ENCODE measurements at places on chromosomes 11 and 22.

DNA sequence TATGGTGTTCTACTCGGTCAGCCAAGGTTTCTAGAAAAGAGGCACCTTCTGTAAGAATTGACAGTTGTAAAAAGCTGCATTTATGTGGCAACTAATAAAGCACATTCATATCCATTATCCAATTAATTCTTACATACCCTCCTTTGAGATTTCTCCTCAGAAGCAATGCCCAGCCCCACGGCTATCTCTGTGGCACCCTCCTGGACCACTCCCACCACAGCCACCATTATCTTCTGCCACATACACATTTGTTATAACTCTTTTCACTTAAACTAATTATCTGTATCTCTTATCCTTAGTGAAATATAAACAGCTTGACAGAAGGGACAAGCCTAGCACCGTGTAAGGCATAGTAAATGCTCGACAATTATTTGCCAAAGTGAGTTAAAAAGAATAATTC is 48.5 kb downstream of the PAK1 start:
- DNase-seq, result no peak

- no peak for DNase-seq
Observed at GRCh38 chr11:118988280-118988679, 9.7 kb upstream of the CENATAC start.

DNA sequence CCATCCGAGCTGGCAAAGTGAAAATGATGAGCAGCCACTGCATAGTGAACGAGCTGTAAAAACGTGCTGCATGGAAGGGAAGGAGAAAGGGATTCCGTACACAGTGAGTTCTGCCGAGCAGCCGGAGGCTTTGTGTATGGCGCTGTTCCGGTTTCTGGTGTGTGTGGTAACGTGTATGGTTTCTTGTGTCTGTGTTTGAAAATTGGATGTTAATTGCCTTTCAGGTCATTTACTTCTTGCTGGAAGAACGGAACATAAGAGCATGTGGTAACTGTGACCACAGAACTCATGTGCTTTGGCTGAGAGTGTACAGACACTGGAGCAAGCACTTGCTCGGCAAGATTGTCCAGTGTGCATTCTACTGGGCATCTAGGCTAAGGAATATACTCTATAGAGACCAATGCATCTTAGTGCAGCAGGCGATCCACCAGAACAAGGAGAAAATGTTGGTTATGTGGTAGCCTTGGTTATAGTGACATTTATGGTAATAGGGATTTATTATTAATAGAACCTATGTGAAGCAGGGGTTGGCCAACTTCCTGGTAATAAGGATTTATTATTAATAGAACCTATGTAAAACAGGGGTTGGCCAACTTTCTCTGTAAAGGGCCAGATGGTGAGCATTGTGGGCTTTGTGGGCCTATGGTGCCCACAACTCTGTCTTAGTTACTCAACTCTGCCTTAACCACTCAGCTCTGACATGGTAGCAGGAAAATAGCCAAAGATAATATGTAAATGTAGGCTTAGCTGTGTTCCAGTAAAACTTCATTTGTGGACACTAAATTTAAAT is 49.2 kb downstream of the GRAMD1B start:
- no peak for DNase-seq

DNA sequence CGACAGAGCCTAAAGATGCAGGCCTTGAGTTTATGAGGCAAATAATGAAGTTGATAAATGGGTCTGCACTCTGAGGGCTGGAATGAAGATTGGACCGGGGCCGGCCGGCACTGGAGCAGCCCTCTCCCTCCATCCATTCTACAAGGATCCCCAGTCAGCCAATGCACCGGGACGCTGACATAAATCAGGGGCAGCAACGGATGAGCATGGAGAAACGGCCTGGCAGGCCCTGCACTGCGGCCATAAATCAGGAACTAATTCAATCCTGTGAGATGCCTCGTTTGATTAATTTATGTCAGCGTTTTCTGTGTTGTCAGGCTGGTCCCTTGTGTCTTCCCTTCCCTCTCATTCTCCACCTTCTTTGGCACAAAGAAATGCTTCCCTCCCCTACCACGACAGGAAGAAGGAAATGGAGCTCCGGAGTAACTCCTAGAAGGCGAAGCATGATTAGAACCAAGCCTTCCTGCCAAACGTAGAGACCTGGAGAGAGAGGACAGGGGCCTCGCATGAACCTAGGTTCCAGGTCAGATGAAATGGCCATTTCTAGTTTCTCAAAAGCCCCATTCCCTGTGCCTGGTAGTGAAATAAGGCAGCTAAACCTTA is 358.4 kb downstream of the OPCML start:
- no peak for DNase-seq

DNA sequence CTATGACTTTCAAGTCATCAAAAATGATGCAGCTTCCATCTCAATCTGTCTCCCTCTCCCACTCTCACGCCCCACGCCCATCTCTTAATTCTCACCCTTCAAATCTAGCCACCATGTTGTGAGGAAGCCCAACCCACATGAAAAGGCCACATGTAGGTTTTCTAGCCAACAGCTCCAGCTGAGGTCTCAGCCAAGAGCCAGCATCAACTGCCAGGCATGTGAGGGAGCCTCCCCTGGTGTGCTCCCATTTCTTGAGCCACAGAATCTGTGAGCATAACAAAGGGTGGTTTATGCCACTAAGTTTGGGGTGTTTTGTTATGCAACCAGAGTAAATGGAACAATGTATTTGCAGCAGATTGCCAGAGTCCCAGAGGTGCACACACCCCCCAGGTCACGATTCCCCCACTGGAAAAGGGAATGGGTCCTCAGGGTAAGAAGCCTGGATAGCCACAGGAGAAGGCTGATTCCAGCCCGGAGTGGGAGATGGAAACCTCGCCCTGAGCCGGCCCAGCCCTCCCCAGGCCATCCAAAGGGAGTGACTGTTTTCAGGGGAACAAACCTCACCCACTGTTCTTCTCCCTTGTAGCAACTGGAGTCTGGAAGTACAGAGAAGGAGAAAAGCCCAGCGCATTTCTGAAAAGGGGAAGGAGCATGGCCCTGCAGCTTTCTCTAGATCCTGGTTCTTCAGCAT is 20.0 kb upstream of the LINC01488 start:
- no peak for DNase-seq

DNA sequence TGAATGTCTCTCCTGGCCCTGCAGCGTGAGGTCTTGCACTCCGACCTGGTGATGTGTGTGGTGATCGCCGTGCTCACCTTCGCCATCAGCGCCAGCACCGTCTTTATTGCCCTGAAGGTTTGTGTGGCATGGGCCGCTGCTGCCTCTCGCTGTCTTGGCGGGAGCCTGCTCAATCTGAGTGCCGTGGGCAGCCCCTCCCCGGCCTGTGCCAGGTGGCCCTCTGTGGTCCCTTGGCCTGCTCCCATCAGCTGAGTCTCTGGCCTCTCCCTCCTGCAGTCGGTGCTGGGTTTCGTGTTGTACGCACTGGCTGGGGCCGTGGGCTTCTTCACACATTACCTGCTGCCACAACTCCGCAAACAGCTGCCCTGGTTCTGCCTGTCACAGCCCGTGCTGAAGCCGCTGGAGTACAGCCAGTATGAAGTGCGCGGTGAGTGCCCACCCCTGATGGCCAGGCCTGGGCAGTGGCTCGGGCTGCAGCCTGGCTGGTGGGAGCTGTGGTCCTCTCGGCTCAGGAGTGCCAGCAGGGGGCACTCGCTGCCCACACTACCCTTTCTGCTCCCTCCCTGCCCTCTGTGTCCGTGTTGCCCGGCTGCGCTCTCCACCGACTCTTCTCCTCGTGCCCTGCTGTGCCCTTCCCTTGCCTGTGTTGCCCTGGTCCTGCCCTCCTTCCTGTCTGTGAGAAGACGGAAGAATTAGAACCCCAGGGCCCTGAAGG is 10.2 kb downstream of the PCNX3 start:
- no peak for DNase-seq

- no peak for DNase-seq
Observed at GRCh38 chr22:29621761-29622526, 18.5 kb downstream of the NF2 start.

DNA sequence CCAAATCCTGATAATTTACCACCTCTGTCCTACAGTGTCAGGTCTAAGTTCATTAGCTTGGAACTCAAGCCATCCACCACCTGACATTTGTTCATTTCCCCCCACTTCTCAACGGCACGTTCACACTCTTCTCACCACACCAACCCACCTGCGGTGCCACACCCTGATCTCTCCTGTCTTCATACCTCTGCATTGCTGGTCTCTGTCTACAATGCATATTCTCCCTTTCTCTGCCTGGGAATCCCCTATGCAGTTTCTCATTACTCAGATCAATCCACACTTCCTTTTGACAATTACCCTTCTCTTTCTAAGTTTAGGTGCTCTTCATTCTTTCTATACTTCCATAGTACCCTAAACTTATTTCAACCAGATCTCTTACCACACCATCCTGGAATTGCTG is 20.4 kb upstream of the EMSY start:
- DNase-seq, result no peak

DNA sequence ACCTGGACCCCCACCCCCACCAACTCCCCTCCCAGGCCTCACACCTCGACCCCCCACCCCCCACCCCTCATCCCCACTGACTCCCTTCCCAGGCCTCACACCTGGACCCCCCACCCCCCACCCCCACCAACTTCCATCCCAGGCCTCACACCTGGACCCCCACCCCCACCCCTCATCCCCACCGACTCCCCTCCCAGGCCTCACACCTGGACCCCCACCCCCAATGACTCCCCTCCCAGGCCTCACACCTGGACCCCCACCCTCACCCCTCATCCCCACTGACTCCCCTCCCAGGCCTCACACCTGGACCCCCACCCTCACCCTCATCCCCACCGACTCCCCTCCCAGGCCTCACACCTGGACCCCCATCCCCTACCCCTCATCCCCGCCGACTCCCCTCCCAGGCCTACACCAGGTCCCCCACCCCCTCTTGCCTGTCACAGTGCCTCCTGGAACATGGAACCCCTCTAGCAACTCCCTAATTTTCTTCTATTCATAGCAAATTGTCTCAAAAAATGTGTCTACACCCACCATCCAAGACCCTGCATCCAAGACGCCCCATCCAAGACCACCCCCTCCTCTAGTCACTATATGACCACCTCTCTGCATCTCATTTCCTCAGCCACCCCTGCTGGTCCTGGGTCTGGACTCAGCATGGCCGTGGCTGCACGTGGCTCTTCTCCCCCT is 36.9 kb upstream of the BRSK2 start:
- no peak for DNase-seq

- DNase-seq, result no peak
Observed at GRCh38 chr11:103488031-103488461, 378.8 kb downstream of the DYNC2H1 start.

DNA sequence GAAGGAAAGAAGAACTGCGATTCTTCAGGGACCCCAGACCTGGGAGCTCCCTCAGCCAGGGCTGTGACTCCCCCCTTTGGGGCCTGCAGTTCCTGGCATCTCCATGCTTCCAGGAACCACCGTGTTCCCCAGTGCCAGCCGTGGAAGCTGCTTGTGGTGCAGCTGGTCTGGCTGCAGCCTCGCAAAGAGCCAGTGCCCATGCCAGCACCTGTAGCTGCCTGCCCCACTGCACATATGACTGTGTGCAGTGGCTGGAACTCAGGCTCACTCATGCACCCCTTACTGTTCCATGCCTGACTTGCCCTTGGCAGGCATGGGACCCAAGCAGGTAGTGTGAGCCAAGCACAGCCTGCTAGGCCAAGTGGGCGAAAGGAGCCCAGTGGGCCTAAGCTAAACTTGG is 401.3 kb downstream of the LRRC4C start:
- DNase-seq, result no peak

- DNase-seq, result no peak
Observed at GRCh38 chr11:116534270-116534975, 238.4 kb downstream of the BUD13 start.

DNA sequence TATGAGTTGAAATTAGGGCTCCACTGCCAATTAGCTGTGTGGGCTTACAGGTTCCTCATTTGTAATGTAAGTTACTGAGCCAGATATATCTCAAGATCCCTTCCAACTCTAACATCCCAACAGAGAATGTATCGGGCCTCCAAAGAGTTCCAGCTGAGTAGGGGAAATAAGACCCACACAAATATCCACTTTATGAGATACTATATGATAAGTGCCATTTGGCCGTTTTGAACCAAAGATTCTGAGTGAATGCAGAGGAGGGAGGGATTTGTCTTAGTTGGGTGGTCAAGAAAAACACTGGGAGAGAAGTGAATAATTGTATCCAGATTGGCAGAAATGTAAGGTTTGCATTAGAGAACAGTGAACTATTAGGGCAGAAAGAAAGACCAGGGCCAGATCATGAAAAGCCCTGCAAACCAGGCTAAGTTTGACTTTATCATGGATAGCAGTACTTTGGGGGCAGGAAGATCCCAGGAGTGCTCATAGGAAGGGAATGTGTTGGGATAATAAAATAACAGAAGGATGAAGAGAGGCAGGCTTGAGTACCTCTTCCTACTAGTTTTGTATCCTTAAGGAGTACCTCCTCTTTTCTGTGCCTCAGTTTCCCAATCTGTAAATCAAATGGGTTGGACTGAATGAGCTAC is 63.9 kb downstream of the RPL27A start:
- DNase-seq, result no peak

Data from osteocyte (in vitro differentiated cells).